MG63 (cell line): ENCODE measurements at places on chromosomes 13 and 19.

GRCh38 chr19:366205-366783 lies 21.7 kb upstream of the MIER2 start:
- DNase-seq: no peak

DNA sequence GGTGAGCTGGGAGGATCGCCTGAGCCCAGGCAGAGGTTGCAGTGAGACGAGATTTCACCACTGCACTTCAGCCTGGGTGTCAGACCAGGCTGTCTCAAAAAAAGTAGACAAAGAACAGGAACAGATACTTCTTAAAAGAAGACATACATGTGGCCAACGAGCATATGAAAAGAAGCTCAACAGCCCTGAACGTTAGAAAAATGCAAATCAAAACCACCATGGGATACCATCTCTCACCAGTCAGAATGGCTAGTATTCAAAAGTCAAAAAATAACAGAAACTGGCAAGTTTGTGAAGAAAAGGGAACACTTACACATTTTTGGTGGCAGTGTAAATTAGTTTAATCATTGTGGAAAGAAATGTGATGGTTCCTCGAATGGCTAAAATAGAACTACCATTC lies 3.0 kb upstream of the LGALS14 start:
- DNase-seq: no peak

DNA sequence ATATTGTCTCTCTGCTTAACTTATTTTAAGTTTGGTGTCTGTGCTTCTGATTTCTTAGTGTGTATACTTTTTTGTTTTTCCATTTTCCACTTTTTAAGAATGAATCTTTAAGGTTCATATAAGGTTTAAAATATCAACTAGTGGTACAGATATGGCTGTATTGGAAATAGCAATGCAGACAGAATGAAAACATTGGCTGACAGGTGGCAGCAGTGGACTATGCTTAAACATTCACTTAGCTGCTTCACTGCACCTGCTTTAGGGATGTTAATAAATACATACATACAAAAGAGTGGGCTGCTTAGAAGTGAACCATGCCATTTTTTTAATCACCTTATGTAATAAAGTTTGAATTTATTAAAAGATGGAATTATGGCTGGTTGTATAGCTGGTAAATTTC lies 27.3 kb downstream of the TM9SF2 start:
- no peak for DNase-seq

DNA sequence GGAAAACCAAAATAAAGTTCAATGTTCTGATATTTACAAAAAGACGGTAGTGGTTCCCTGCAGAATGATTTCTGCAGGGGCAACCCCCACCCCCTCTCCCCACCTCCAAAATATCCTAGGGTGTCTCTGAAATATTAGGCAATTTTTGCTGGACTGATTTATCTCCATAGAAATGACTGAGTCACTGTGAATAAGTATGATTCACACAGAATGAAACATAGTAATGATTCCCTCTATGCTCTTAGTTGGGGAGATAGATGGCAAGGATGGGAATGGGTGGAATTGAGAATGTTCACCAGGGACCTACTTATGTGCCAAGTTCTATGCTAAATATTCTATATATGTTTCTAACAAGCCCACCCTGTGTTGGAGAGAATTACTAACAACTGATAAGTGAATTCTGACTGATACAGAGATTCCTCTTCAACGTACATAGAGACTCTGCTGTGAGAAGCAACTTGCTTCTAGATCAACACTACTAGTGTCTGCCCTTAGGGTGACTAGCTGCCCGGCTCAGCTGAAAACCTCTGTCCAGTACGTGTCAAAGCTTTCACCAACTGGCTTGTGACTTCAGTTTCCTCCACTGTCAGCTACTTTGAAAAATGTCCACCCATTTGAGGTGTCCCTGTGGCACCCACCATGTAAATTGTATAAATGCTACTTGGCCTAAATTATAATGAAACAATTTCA lies 38.4 kb upstream of the RAP2A start:
- no peak for DNase-seq

GRCh38 chr13:38462605-38463004 lies 113.0 kb downstream of the UFM1 start:
- no peak for DNase-seq

DNA sequence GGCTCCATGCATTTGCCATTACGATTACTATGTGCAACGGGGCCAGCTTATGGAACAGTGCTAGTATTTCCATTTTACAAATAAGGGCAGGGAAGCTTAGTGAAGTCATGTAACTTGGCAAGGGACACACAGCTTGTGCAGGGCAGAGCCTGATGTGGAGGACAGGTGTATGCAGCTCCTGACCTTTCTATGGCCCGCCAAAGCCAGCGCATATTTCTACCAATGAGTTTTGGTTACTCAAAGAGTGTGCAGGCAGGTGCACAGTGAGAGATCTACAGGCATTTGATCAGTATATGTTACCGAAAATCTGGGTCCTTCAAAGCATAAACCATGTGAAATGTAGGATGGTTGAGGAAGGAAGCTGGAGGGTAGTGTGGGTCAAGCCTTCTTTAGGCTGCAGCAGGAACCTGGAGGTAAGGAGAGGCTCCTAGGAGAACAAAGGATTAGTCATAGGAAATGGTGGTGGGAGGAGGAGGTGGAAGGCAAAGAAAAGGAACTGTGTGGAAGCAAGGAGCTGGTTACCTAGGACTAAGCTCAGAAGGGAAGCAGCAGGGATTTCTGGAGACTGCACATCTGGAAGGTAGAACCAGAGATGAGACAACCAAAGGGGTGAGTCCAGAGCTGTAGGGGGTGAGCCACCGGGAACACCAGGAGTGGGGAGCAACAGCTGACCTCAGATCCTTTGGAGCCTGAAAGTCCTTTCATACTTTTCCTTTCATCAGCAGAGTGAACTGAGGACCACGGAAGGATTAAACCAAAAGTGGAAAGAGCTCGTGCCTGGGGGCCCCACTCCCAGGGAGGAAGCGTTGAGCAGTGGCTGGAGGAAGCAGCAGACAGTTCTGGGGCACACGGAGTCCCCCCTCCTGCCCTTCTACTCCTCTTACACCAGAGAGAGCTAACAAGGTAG lies 4.2 kb upstream of the PDX1 start:
- no peak for DNase-seq

DNA sequence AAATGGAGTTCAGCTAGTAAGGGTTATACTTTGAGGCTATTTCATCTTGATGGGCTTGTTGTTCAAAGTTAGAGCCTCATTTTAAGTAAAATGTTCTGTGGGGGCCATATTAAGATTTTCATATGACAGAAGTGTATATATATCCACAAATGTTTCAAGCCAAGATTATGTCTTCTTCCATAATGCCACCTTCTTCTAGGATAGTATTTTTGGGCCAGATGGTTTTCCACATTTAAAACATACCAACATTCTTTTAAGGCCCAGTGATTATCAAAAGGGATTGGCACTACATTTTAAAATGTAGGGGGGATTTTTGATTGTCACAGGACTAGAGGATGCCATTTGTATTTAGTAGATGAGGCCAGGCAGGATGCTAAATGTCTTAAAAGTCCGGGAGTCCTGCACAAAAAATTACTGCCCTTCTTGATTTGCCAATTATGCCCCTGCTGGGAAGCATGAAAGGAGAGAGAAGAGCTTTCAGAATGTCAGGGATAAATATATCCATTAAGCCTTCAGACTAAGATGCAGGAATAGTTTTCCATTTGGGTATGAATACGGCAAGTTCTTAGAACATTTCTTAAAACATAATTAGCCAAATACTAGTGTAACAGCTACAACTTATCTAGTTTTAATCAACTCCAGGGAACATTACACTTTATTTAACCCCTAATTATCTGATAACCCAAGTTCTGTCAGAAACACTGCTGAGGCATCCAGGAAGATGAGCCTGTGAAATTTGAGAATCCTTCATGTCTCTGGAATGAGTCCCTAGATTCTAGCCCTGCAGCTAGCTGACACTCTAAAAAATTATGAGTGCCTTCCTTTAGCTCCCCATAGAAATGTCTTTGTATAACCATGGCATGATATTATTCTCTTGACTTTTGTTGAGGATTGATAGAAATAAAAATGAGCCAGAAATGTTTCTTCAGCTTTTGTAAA lies 34.0 kb downstream of the ITM2B start:
- DNase-seq: no peak

- DNase-seq: no peak
These were observed 27.9 kb upstream of the RCBTB2 start for GRCh38 chr13:48560657-48561337.

- DNase-seq: no peak
These were observed 344.5 kb downstream of the KCNRG start for GRCh38 chr13:50359779-50360178.

DNA sequence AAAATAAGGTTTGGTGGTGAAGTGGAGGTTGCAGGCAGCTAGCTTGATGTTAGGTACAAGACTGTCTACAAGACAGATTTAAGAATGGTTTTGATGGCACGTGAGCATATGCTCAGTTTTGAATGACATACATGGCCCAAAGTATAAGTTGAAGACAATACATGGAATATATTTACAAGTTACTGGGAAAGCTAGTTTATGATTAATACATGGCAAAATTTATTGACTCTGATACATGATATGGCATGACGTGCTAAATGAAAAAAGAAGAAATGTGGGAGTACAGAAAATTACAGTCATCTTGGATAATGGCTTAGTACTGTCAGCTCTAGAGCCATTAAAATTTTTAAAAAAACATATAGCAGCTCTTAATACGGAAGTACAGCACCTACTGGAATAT lies 4.4 kb downstream of the KLF5 start:
- DNase-seq: no peak

- DNase-seq: no peak
These were observed 96.3 kb upstream of the SOX1 start for GRCh38 chr13:111970494-111971141.

GRCh38 chr19:7346488-7346971 lies 2.2 kb upstream of the ARHGEF18 start:
- DNase-seq: no peak

DNA sequence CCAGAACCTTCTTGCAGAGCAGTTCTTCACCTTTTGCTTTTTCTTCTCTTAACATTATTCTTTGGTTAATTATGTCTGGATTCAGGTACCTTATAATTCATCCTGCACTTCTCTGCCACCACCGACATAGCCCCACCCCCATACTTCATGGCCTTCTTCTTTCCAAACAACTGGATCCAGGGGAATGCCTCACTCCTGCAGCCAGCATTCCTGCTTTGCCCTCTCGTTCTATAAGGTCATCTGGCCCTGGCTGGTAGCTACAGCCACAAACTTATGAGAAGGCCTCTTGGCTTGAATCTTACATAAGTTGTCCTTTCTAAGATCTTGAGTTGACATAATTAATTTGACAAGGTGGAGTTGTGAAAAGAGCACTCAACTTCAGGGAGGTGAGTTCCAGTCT lies 84.1 kb upstream of the FRY start:
- DNase-seq: peak; percentile 17

GRCh38 chr19:45474606-45475521 lies 7.1 kb downstream of the FOSB start:
- DNase-seq: no peak

DNA sequence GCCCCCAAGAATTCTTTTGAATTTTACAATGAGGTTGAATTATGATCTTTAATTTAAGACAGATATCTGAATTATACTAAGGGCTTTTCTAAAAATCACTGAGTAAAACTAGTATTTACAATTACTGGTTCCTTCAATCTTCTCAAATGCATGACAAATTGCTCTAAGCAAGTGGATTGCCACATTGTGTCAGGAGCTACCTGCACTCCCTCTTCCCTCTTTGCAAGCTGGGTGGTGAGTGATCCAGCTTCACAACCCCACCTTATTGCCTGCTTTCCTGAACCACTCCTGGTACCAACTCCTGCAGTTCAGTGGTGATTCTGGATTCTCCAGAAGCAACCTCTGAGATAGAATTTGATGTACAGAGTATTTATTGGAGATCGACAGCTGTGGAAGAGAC lies 49.9 kb upstream of the SERP2 start:
- no peak for DNase-seq

GRCh38 chr13:69243366-69243765 lies 864.3 kb upstream of the ATXN8OS start:
- DNase-seq: no peak

- DNase-seq: no peak
These were observed 31.6 kb downstream of the WDR87 start for GRCh38 chr19:37874784-37875183.

GRCh38 chr13:104737713-104738112 lies 1671.5 kb upstream of the SLC10A2 start:
- no peak for DNase-seq

- no peak for DNase-seq
These were observed 290.5 kb downstream of the RFC3 start for GRCh38 chr13:34108410-34108809.

DNA sequence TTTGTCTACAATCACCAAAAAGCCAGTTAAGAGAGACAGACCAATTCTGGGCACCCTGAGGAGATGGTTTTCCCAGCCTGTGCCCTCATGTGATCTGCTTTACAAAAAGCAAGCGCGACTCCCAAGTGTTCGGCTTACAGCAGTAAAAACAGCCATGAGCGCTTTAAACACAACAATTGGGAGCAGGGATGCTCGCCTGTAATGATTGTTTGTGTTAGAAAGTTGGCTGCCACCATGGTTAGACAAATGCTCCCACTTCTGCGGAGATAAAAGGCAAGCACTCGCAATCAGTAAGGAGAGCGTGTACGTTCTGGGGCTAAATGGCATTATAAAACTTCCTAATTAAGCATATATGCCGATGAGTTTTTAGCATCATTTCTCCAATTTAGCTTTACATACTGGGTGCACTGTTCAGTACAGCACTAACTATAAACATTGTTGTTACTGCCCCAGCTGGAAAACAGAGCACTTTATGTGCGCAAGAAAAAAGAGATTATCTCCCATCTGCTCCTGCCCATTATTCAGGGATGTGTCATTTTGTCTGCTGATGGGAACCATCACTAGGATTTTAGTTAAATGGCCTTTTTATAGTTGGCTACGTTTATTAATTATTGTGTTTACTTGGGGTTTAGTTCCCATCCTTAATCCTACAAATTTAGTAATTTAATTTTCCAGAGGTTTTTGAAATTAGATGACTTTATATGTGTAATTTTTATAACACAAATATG lies 309.3 kb upstream of the MAB21L1 start:
- DNase-seq: no peak

DNA sequence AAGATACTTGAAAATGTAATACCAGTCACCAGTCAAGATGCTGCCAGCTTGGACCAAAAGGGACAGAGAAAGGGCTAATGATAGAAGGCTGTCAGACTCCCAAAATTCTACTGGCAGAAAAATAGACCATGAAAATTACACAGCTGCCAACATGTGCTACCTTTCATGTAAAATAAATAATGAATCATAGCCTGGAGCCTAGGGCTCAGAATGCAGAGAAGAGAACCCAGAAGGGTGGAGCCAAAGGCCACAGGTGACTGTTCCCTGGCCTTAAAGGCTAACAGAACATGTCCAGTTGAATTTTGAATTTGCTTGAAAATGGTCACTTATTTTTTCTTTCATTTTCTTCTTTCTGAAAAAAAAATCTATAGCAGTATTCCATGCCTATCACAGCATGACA lies 1827.0 kb upstream of the MIR17HG start:
- no peak for DNase-seq
